Articular chondrocyte of knee joint (primary cell): ENCODE measurements at places on chromosomes 16 and 17. TPM values are rescaled to one million over a fixed set of nuclear protein-coding genes. Genes with fewer than 3 reads are reported as not detected.

SHCBP1 gene
- 11.6 and 16.5 TPM in 2 replicates for total RNA-seq

CRAMP1 gene
- 8.9 and 9.4 TPM in 2 replicates for total RNA-seq

ACSM2B gene
- total RNA-seq: not detected in 2 replicates

ALDH3A1 gene
- total RNA-seq: 5.6 and 9.3 TPM in 2 replicates

SLC39A11 gene
- total RNA-seq: 24.9 and 26.1 TPM in 2 replicates

ITGAL gene
- not detected in 2 replicates for total RNA-seq
